Stimulated activated CD4-positive, alpha-beta T cell treated with anti-CD3 and anti-CD28 coated beads, Interleukin-4, amount 100 ng/mL, for 1 hour (primary cell): ENCODE measurements at places on chromosomes 12 and 14.

DNA sequence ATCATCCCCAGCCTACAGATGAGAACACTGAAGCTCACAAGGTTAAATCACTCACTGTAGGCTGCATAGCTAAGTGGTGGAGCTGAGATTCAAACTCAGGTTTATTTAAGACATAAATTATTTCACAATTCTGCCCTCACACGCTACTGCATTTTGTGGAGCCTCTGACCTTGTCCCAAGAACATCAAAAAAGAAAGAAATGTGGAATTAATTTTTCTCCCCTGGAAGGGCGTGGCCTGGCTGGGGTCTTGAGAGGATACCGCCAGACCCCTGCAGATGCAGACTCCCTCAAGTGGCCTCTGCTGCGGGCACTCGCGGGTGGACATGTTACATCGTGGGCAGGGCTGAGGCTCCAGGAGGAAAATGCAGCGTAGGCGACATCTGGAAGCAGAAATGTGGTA lies 40.6 kb downstream of the LTBP2 start:
- DNase-seq: no peak

DNA sequence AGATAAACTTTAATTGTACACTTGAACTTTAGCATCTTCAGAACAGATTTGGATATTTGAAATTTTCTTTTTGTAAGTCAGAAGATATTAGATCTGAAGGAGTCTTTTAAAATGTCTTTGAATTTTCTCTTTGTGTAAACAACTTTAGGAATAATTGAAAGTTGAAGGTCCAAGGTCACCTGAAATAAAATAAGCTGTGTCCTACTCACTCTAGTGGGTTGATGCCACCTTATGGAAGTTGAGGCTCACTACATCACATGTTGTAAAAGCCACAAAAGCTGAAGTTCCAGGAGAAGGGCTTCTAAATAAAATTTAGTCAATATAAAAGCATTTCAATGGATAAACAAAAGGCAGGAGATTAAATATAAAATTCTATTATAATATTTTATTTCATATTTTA lies 122.0 kb upstream of the ATXN7L3B start:
- DNase-seq: no peak

- no peak for DNase-seq
Measured at GRCh38 chr12:122063694-122064024, 14.9 kb upstream of the MLXIP start.

DNA sequence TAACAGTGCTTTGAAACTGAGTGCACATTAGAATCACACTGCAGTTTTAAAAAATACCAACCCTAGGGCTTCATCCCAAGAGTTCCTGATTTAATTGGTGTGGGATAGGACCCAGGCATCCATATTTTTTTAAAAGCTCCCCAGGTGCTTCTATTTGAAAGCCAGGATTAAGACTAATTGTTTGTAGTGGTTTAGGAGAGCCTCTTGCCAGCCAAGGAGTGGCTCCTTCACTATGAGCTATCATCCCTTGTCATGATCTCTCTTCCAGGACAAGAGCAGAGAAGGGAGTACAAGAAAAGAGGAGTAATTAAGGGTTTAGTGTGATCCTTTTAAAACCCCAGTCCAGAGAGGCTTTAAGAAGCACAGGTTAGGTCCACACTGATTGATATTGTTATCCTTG lies 178.0 kb downstream of the CAND1 start:
- no peak for DNase-seq

- DNase-seq: no peak
Measured at GRCh38 chr14:103698380-103699260, 16.6 kb downstream of the XRCC3 start.

DNA sequence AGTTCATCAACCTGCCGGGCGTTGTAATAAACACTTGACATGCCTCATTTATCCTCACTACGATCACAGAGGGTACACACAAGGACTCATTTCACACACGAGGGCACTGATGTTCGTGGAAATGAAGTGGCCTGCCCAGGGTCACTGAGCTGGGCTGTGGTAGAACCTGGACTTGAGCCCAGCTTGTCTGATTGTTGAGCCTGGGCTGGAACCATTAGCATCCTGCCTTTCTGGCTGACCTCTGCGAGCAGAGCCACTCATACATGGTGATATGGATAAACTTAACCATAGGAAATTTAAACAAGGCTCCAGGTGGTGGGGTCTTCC lies 16.6 kb upstream of the JDP2 start:
- no peak for DNase-seq

DNA sequence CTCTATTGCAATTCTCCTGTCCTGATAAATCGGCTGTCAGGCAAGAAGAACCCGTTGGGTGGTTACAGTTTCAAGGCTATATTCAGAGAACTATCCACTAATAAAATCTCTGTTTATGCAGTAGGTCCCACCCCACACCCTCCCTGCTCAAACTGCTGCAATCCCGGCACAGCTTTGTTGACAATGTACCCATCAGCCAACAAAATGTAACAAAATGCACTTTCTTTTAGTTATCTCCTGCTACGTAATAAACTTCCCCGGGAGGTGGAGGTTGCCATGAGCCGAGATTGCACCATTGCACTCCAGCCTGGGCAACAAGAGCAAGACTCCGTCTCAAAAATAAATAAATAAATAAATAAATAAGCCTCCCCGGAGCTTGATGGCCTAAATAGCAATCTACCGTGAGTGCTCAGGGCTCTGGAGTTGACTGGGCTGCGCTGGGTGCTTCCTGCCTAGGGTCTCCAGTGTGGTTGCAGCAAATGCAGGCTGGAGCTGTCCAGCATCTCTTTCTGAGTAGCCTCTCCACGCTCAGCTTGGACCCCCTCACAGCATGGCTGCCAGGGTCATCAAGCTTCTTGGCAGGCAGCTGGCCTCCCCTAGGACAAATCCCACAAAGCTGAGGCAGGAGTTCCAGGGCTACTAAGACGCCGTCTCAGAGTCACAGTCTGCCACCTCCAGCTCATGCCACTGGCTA lies 43.2 kb upstream of the FBRSL1 start:
- no peak for DNase-seq

GRCh38 chr12:25102402-25102801 lies 92.6 kb downstream of the DNAI7 start:
- DNase-seq: no peak

DNA sequence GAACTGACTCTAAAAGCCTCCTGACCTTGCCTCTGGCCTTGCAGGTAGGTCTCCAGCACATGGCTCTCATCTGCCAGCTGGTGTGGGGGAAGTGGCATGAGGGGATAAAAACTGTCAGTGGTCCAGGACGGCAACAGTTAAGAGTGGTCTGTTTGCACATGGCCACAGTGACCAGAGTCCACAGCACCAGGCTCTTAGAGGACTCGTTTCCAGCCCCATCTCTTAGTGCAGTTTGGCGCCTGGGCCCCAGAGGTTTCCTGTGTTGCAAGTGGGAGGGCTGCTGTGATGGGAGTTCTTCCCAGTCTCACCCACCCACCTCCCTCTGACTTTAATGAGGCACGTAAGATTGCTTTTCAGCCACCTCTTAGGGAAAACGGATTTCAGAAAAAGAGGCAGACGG lies 37.0 kb downstream of the APPL2 start:
- no peak for DNase-seq

DNA sequence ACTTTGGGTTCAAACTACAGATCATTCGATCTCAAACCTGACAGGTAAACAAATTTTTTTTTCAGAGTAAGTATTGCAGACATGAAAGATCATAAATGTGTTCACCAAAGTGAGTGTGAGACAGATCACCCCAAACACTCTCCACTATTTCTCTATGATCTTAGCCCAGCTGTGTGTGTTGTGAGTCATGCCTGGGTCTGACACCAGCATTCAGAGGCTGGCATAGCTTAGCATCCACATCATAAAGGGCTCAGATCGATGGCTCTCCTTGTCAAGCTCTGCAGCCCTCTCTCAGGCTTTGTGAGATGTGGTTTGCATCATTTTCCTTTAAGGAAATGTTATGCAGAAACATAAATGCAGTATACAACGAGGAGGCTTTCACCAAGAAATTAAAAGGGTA lies 164.9 kb downstream of the ETV6 start:
- DNase-seq: no peak

DNA sequence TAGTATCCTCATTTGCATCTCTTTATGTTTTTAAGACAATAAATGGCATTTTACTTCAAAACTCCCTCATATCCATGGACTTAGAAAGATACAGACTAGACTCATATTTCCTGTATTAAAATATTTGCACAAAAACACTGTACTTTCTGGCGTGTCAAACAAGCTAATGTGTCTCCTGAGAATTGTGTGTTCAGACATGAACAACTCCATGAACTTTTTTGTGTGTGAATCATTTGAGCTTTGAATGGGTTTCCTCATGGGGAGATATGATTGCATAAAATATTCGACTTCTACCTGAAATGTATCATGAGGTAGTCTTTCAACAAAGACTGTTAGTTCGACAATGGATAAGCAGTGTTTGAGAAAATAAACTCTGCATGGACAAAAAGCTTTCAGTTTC lies 58.8 kb downstream of the TMEM30B start:
- no peak for DNase-seq

- DNase-seq: no peak
Measured at GRCh38 chr12:113200021-113200797, 14.7 kb downstream of the RITA1 start.

DNA sequence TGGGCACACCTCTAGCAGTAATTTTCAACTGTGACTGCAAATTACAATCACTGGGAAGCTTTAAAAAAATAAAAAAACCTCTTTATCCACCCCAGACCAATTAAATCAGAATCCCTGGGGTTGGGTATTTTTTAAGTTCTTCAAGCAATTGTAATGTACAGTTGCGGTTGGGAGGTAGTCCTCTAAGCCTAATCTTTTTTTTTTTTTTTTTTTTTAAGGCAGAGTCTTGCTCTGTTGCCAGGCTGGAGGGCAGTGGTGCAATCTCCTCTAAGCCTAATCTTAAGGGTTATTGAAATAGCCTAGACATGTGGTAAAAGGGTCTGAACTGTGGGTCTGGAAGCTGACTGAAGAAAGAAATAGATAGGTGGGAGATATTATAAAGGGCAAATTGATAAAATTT lies 230.5 kb downstream of the AKAP6 start:
- no peak for DNase-seq

DNA sequence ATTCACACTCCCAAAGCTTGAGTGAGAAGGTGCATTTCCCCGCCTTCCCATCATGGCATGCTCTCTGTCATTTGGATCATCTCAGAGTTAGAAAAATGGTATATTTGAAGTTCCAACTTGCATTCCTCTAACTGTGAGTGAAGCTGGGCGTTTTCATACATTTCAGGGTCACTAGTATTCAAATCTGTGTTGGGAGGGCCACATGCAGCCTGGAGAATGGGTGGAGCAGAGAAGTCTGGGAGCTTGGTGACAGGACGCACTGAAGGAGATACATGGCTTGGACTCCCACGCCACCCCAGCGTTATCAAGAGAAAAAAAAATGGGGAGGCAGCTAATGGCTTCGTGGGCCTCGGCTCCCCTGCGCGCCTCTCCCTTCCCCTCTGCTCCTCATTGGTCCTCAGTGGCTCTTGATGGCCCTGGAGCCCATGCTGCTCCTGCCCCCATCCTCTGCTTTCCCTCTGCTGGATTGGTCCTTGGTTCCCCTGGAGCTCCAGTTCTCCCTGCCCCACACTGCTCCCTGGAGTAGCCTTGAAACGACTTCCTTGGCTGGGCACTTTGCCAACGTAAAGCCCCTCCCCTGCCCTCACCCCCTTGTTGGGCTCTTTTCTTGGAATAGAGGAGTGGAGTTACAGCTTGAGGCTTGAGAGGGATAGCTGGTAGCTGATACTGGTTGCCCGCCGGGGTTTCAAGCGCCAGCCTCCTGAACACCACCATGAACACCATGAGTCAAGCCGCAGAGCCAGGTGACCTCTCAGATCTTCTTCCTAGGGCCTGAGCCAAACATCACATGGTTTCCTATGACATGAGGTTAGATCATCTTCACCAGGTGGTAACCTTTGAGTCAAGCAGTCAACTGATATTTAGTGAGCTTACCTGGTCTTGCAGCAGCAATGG lies 139.6 kb downstream of the PRKCH start:
- DNase-seq: no peak

- no peak for DNase-seq
Measured at GRCh38 chr14:99842141-99842540, 48.9 kb downstream of the EML1 start.

DNA sequence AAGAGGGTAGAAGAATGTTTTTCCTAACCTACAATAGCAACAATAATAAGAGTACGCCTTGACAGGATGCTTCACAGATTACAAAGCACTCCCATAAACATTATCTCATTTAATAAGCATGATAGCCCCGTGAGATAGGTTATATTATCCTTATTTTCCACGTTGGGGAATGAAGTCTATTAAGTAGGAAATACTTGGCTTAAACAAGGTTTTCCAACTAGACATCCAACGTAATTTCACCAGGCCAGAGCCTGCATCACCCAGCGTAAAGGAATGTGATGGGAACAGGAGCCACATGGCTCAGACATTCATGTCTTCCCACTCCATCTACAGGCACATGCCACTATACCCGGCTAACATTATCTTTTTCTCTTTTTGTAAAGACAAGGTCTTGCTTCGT lies 223.4 kb upstream of the AMIGO2 start:
- no peak for DNase-seq

DNA sequence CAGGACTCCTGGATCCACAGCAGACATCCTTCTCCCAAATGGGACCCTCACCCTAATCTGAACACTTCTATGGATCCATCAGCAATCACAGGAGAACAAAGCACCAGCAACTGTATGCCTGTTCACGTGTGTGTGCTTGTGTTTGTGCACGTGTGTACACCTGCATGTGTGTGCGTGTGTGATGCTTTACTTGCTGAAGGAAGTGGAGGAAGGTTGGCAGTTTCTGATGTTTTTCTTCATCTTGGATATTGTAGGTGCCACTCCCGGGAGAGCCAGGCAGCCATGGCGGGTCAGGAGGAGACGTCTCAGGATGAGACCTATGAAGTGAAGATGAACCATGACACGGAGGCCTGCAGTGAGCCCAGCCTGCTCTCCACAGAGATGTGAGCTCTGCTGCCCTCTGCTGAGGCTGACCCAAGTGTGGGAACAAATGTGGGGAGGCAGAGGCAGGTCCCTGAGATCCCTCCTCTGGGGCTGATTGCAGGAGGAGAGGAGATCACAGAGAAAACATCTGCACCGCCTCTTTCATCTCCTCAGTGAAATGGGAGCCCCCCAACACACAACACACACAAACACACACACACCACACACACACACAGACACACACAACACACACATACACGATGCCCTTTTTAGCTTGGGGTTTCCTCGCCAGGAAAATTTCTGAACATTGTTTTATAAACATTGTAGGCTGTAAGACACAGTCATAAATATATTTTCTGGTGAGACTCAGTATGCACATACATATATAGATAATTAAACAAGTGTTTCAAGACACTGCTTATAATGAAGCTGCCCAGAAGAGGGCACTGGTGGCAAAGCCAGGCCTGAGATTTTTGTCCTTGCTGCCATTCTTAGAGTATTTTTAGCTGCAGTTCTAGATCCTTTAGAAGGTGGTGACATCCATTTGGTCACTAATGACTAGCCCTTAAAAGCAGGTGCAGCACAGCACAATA lies 112.2 kb upstream of the FKBP4 start:
- DNase-seq: no peak

GRCh38 chr12:104870797-104871196 lies 87.3 kb downstream of the SLC41A2 start:
- DNase-seq: no peak
